ENCODE measurements at places on chromosomes 11 and 22.
A peak's percentile ranks its signal among the peaks of the same experiment; 100 is the strongest.

- no peak for DNase-seq
Observed at GRCh38 chr11:15976433-15977045, 379.8 kb downstream of the SOX6 start.

GRCh38 chr22:22558972-22559603, at the start of gene PRAME:
Gene PRAME, minus strand, starts transcription at chr22:22559265. Its CDS starts 2,433 bp downstream, at chr22:22556832.
- peak; percentile 47 for DNase-seq

- DNase-seq: no peak
Observed at GRCh38 chr11:11391169-11391568, 38.1 kb upstream of the CSNK2A3 start.

- no peak for DNase-seq
Observed at GRCh38 chr22:24466716-24467328, 28.3 kb upstream of the UPB1 start.

- no peak for DNase-seq
Observed at GRCh38 chr11:122772945-122773344, 65.4 kb upstream of the CRTAM start.

DNA sequence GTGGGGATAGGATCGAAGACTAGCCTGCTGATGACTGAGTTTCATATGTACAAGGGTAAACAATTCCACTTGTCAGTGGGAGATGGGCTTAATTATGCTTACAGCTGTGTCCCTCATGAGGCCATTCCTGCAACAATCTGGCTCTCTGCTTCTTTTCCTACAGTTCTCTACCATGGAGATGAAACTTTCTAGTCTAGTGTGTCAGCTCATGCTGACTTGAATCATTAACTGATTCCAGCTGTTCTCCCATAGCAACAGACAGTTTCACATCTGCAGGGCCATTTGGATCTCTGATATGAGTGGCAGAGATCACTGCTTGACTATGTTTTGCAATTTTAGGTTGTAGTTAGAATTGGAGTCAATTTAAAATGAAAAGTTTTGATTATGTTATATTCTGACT, 1251.7 kb upstream of the RAG2 start:
- no peak for DNase-seq

- DNase-seq: peak; percentile 58
Observed at GRCh38 chr11:61816736-61817455, at the start of gene FADS1. Gene FADS1, minus strand, starts transcription at chr11:61817003. Its CDS starts 74 bp downstream, at chr11:61816929.

GRCh38 chr11:112285841-112286311, 25.2 kb upstream of the PLET1 start:
- DNase-seq: no peak

- peak; percentile 88 for DNase-seq
Observed at GRCh38 chr22:37244114-37244921, at the start of gene RAC2. Gene RAC2, minus strand, starts transcription at chr22:37244269. Its CDS starts 121 bp downstream, at chr22:37244148.
